Activated T-cell treated with anti-CD3 and anti-CD28 coated beads for 1 hour (primary cell): ENCODE measurements at places on chromosomes 7 and 10.
A peak's percentile ranks its signal among the peaks of the same experiment; 100 is the strongest.

DNA sequence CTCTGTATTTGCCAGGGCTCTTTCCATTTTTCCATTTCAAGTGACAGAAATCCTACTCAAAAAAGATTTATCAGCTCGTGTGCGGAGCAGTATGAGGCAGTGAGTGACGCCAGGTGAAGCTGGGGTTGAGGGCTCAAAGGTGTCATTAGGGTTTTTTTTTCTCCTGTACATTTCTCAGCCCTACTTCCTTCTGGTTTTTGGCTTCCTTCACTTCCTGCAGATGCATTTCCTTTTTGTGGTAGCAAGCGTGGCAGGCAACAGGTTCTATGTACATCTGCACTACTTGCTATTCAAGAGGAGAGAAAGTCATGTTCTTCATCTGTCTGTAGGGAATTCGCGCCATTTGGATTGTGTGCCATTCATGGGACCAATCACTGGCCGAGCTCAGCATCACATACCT lies 52.8 kb upstream of the AOAH start:
- peak; percentile 3 for DNase-seq

GRCh38 chr10:43594944-43595589 lies 11.2 kb upstream of the ZNF485 start:
- no peak for DNase-seq

- no peak for DNase-seq
Observed at GRCh38 chr7:41002741-41003610, 699.9 kb downstream of the INHBA start.

DNA sequence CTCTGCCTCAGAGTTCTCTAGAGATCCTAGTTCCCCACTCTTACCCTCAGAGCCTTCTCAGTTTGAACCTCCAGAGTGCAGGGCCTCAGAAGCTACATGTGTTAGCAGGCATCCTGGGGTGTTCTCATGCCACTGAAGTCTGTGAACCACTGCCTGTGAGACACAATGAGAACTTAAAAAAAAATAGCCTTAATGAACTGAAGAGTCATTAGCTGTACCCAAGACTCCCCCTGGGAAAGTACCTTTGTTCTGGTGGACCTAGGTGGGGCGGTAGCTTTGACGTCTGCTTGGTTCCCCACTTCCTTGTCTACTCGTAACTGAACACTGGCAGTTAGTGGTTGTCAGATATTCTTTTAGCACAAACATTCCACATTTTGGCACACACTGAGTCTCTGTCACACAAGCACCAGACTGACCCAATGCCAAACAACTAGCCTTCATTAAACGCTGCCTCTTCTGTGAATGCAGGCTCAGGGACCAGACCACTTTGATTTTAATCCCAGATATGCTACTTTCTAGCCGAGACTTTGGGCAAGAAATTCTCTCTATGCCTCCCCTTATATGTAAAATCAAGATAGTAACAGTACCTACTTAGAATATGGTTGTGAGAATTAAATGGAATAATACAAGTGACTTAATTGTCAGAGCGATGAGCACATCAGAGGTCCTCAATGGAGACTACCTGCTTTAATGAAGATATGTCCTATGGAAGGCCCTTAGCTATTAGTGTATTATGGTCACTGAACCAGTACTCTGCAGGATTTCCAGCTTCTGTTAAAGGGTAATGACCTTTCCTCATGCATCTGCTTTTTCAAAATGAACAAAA lies 75.3 kb upstream of the CC2D2B start:
- no peak for DNase-seq

DNA sequence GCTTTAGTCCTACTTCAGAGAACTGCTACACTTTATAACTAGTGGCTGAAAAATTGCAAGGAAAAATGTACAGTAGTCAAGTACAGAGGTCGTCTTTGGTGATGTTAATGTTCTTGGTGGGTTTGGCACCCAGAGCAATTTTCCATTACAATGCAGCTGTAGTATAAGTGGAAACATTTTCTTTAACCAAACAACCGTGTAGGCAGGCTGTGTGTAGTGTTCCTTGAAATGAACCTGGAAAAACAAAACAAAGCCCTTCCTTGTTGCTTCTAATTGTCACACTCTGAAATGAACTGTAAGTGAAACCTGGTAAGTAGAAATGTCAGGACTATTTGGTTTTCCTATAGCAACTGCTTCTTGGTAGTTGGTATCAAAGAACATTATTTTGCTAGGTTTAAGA lies 256.9 kb downstream of the MDFIC start:
- DNase-seq = no peak

DNA sequence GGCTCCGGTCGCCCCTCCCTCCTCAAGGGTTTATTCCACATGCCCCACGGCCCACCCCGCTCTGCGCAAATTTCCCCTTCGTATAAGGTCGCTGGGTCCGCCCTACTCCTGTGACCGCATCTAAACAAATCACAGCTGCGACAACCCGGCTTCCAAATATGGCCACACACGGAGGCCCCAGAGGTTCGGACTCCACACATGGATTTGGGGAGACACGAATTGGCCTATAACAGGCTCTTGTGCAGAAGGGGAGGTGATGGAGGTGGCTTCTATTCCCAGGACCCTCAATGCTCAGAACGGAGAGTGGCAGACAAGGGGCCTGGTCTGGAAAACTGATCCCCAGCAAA lies 90.1 kb downstream of the FOXL3 start:
- DNase-seq = no peak

DNA sequence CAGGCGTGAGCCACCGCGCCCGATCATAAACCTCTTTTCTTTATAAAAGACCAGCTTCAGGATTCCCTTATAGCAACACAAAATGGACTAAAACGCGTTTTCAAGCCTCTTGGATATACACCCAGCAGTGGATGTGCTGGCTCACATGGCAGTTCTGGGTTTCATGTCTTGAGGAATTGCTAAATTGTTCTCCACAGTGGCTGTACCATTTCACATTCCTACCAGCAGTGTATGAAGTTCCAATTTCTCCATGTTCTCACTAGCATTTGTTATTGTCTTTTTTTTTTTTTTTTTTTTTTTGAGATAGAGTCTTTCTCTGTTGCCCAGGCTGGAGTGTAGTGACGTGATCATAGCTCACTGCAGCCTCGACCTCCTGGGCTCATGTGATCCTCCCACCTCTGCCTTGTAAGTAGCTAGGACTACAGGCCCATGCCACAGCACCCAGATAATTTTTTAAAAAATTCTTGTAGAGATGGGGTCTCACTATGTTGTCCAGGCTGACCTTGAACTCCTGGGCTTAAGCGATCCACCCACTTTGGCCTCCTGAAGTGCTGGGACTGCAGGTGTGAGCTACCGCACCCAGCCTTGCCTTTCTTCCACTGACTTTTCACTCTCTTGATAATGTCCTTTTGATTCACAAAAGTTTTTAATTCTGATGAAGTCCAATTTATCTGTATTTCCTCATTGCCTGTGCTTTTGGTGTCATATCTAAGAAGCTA lies 17.4 kb downstream of the TECPR1 start:
- DNase-seq = no peak

- DNase-seq = no peak
Observed at GRCh38 chr7:66033471-66034385, 41.9 kb upstream of the ASL start.

GRCh38 chr7:105010504-105011130 lies 3.4 kb upstream of the KMT2E start:
- DNase-seq = no peak

GRCh38 chr7:151706277-151707104 lies 170.4 kb downstream of the PRKAG2 start:
- DNase-seq = no peak

DNA sequence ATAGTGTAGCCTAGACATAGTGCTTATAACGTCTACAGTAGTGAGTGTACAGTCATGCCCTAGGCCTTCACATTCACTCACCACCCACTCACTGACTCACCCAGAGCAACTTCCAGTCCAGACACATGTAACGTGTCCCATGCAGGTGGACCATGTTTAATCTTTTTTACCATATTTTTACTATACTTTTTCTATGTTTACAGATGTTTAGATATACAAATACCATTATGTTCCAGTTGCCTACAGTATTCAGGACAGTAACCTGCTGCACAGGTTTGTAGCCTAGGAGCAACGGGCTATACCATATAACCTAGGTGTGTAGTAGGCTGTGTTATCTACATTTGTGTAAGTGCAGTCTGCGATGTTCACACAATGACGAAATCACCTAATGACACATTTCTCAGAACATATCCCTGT lies 11.0 kb downstream of the MPP7 start:
- no peak for DNase-seq

DNA sequence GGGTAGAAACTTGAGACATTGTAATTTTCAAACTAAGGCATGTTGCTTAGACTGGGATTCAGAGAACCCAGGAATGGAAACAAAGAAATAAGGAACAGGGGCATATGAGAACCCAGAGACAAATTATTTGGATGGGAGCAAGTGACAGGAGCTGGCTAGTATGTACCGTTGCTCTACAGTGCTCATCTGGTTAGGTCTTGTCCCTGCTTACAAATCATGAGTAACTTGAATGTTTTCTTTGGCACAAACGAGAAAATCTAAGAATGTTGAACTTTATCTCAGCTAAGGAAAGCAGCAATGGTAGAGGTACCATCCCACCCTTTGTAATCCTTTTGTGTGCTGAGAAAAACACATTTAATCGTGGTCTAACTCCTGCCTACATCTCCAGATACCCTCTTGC lies 116.0 kb upstream of the IMMP2L start:
- no peak for DNase-seq

GRCh38 chr7:149179241-149179640 lies 16.1 kb upstream of the ZNF282 start:
- DNase-seq = no peak

DNA sequence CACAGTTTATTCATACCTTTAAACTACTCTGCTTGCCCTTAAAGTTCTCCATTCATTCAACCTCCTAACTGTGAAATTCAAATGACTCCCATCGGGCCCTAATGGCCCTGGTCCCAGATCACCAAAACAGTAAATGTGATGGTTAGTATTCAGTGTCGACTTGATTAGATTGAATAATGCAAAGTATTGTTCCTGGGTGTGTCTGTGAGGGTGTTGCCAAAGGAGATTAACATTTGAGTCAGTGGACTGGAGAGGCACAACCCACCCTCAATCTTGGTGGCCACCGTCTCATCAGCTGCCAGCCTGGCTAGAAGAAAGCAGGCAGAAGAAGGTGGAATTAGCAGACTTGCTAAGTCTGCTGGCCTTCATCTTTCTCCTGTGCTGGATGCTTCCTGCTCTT lies 80.1 kb upstream of the PLXNA4 start:
- DNase-seq = no peak

DNA sequence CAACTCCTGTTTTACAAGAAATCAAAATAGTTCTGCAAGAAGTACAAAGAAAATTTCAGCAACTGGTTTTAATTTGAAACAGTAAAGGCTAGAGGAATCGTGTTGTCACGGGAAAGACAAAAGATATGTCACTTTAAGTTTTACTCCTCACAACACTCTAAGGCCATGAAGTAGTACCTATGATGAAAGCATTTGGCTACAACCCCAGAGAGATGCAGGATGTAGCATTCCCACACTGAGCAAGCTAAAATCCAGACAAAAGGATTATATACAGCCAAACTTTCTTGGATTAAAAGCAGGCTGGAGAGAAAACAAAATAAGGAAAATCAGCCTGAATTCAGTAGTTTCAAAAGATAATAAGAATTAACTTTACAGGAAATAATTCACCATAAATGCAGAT lies 245.5 kb upstream of the STEAP1 start:
- DNase-seq = no peak

DNA sequence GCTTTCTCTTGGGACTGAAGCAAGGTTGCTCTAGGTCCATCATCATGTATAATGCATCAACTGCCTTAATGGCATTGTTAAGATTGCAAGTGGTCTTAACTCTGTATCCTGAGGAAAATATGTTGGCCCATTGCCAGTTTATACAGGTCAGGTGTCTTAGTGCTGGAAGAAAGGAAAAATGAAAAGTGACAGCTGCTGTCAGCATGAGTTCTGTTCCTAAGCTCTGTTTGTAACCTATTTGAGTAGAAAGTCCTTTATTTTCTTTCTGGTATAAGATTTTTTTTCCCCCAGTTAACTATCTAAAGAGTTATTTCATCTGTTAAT lies 127.2 kb downstream of the SRI start:
- no peak for DNase-seq

GRCh38 chr7:83663131-83663530 lies 14.2 kb upstream of the SEMA3E start:
- no peak for DNase-seq

DNA sequence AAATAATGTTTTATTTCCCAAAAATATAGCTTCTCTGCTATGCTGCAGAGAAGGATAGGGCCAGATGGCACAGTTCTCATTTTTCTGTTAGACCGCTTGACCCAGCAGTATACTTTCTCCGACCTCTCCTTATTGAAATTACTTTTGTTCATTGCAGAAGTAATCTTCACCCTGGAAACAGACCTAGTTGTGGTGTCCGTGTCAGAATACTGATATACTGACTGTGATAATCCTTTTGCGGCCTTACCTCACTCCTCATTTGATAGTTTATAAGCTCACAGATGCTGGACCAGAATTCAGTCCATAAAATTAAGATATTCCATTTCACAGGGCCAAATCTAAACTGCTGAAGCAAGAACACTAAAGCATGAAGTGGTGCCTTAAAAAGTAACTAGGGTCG lies 260.6 kb upstream of the DKK1 start:
- no peak for DNase-seq

GRCh38 chr10:120131183-120131582 lies 238.7 kb downstream of the SEC23IP start:
- DNase-seq = no peak

DNA sequence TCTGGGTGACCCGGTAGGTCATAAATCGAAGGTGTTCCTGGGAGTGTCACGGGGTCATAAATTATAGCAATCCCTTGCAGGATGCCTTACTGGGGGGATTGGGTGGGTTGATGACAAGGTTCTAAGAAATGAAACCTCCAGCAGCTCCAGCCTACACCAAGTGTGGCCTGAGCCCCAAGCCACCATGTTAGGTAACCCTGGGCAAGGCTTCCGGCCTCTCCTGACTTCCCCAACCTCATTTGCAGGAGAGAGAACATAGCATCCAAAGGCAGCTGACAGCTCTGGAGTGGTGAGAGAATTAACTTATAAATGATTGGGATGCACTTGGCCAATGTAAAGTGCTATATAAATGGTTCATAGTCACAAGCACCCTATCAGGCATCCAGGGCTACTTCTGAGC lies 52.8 kb upstream of the TMEM273 start:
- DNase-seq = no peak

DNA sequence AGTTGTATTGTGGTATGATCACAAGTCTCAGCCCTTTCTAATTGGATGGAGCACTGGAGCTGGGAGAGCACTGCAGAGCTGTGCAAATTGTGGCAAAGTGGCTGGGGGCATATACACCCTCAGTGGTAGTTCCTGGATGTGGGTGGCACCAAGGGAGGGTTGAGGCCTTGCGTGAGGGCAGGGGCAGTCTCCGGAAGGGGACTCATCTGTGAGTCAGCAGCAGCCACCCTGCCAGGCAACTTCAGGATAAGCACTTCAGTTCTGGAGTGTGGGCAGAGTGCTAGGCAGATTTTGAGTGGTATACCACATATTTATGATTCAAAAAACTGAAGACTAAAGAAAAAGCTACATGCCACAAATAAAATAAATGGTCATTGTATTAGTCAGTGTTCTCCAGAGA lies 210.5 kb downstream of the ETV1 start:
- no peak for DNase-seq
